ENCODE measurements at places on chromosomes 7 and 10.
A peak's percentile ranks its signal among the peaks of the same experiment; 100 is the strongest.

DNA sequence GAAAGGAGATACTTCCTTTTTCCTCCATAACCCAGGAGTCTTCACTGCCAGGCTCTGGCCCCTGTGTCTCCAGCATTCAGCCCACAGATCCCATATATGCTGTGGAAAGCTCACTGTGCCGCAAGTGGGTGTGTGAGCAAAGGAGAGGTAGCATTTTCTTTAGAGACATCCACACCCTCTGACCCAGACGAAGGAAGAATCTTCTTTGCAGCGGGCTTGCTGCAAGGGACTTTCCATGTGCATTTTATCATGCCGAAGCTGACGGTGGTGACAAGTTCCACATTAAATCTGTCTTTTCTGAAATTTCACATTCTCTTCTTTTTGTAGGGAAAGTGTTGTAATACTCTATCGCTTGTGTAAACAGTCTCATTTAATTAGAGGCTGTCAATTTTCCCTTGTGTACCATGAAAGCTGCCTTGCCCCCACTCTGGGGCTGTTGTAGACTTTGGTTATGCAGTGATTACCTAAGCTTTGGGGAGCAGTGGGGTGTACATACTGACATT, 409.5 kb downstream of the SUGCT start:
- no peak for DNase-seq

DNA sequence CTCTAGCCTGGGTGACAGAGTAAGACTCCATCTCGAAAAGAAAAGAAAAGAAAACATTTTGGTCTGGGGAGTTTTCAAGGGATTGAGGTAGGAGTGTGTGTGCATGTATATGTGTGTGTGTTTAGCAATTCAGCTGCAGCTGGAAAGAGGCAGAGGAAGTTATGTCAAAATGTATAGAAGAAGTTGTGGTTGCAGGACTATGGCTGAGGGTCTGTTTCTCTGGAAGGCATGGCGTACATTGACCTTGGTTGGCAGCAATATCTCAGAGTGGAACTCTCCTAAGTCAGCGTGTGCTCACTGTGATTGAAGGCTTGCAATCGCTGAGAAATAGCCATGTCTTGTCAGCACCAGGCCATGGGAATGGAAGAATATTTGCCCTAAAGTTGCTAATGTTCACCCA, 28.6 kb upstream of the RHBDD2 start:
- peak; percentile 74 for DNase-seq

- DNase-seq, result no peak
Measured at GRCh38 chr7:39415091-39415787, 151.0 kb upstream of the YAE1 start.

DNA sequence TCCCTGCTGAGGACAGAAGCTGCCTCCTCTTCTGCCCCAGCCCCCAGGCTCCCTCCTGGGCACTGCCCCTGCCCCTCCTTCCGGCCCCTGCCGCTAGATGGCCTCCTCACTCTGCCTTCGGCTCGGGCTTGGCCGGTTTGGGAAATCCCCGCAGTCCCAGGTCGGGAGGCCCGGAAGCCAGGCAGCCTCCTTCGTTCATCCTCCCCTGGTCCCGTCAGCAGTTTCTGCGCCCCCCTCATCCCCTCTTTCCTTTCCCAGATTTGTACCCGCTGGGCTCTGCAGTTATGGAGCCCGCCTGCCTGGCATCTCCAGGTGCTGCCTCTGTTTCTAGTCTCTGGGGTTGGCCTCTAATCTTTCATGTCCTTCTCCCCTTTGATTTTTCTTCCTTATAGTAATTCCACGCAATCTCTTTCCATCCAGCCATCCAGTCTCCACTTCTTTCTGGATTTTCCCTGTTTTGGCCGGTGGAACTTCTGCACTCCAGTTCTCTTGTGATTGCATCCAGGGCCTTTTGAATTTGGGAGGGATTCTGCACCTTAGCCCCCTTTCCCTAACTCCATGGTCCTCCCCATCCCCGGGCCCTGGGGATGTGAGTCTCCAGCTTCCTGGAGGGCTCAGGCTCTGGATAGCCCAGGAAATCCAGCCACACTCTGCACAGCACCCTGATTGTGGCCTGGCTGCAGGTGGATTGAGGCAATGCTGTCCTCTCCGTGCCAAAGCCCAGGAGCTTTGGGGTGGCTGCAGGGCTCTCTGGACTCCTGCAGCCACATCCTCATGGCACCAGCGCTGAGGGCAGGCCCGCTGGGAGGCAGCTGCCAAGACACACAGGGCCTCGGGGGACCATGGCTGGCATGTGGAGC, 3.3 kb upstream of the SHH start:
- DNase-seq, result peak; percentile 65

GRCh38 chr7:90832726-90833125, 236.6 kb downstream of the CDK14 start:
- DNase-seq, result no peak

- no peak for DNase-seq
Measured at GRCh38 chr7:106966121-106966520, 78.4 kb upstream of the PRKAR2B start.

DNA sequence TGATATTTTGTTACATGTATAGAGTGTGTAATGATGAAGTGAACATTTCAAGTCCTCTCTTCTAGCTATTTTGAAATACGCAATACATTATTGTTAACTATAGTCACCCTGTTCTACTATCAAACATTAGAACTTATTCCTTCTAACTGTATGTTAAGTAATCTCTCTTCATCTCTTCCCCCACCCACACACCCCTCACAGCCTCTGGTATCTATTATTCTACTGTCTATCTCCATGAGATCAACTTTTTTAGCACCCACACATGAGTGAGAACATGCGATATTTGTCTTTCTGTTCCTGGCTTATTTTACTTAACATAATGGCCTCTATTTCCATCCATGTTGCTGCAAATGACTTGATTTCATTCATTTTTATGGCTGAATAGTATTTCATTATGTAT, 57.7 kb upstream of the EGR2 start:
- no peak for DNase-seq

GRCh38 chr10:123522702-123523312, 143.3 kb upstream of the GPR26 start:
- DNase-seq, result no peak

- no peak for DNase-seq
Measured at GRCh38 chr10:103609231-103610082, 116.0 kb downstream of the NEURL1 start.

GRCh38 chr10:9811601-9812000, 1206.1 kb upstream of the CELF2 start:
- no peak for DNase-seq

- DNase-seq, result no peak
Measured at GRCh38 chr10:110648692-110649346, 4.7 kb downstream of the RBM20 start.

DNA sequence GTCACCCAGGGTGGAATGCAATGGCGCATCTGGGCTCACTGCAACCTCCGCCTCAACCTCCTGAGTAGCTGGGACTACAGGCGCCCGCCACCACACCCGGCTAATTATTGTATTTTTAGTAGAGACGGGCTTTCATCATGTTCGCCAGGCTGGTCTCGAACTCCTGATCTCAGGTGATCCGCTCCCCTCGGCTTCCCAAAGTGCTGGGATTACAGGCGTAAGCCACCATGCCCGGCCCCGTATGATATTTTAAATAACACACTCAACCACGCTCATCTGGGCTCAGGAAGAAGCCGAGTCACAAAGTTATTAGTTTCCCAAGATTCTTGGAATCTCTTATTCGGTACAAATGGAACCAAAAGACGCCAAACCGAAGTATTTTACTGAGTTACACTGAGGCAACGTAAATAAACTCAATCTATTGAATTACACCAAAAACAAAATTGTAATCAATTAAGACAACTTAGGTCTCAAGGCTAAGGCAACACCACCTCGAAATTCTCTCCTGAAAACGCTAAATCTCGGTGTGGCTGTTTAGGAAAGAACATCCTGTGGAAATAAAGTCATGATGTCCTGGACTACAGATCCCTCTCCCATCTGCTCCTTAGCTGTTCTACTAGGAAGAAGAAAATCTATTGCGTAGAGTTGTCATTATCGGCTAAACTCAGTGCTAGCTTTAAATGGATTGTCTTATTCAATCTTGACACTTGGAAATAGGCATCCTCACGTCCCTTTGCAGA, 910 bp downstream of the ARHGAP19 start:
- DNase-seq, result no peak

- DNase-seq, result no peak
Measured at GRCh38 chr10:112497347-112497950, 50.4 kb downstream of the VTI1A start.

- no peak for DNase-seq
Measured at GRCh38 chr7:22427104-22427503, 70.2 kb upstream of the RAPGEF5 start.

- peak; percentile 51 for DNase-seq
Measured at GRCh38 chr7:4103352-4104091, 578.6 kb upstream of the FOXK1 start.

DNA sequence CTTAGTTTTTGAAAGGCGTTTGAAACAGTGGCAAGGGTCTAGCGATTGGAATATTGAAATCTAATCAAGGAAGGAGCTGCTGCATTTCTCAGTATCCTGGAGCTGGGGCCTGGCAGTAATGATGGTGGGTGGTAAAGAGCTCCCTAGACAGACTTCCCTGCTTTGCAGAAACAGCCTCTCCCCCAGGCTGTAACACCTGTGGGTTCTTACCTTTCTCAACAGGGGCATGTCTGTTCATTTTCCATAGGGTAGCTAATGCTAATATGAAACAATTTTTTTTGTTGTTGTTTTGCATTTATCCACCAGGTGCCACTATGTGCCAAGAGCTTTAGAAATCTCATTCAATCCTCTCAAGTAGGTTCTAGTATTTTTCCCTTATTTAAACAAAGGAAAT, 345.5 kb downstream of the REEP3 start:
- DNase-seq, result peak; percentile 63

DNA sequence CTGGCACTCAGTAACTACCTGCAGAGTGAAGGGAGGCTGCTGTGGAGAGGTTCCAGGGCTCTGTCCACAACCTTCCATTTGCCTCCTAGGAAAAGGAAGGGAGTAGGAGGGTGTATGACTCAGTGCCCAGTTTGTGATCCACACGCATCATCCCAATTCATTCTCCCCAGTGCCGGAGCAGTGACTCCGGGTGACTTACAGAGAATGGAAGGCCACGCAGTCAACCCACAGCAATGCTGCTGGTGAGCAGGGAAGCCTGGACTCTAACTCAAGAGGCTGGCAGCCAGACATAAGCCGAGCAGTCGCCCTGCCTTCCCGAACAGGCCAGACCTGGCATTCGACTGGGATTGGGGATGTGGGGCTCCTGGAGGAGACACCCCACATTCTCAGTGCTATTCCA, 139.9 kb downstream of the SH3PXD2A start:
- no peak for DNase-seq

GRCh38 chr10:69855346-69856111, 53.8 kb downstream of the COL13A1 start:
- DNase-seq, result no peak

DNA sequence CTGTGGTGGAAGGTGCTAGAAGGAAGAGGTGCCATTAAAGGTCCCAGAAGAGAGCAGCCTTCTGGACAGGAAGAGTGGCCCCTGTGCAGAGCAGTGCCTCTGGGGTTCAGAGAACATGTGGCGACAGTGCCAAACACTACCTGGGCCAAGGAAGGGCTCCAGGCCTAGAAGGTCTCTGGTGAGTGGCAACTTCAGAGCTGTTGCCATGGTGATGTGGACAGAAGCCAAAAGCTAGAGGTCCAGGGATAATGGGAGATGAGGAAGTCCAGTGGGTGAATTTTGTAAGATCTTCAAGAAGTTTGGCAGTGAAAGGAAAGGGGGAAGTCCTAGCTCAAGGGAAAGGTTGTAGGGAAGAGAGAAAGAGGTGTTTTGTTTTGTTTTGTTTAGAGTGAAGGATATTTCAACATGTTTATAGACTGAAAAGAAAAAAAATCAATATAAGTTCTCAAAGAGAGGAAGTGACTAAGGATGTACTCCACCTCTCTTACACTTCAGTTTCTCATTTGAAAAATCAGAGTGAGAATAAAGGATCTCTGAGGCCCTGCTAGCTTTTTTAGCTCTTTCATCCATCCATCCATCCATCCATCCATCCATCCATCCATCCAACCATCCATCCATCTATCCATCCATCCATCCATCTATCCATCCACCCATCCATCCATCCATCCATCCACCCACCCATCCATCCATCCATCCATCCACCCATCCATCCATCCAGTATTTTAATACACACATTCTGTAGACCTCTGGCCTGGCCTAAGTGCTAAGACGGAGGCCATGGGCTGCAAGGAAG, 77.1 kb upstream of the DUSP5 start:
- DNase-seq, result peak; percentile 23

DNA sequence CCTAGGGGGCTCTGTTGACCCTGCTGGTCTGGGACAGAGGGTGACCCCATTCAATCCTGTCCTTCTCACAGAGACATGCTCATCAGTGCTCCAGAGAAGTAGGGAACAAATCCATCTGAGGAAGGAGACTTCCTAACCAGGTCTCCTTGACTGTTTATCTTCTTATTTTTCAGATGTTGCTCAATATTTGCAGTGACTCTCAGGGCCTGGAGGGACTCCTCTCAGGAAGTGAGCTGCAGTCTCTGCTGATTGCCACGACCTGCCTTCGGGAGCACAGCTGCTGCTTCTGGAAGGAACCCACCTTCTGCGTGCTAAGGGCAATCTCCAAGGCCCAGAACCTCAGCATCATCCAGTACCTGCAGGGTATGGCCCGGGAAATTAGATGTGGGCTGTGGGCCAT, 41.0 kb downstream of the WDFY4 start:
- DNase-seq, result no peak

DNA sequence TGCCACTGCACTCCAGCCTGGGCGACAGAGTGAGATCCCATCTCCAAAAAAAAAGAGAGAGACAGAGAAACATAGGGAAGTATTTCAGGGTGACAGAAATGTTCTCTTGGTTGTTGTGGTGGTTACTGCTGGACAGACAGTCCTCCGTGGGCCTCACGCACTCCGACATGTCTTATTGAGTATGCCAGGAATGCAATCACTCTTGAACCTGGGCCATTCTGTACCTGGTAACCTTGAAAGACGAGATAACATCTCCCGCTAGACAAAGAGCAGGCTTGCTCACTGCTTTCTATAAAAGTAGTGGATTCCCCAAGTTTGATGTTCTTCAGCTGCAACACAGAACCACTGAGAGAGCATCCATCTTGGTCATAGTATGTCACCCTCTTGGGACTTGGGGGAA, 6.7 kb downstream of the CACUL1 start:
- DNase-seq, result no peak

- no peak for DNase-seq
Measured at GRCh38 chr10:131797626-131798025, 103.2 kb upstream of the PPP2R2D start.

- no peak for DNase-seq
Measured at GRCh38 chr7:977326-978048, 2.1 kb upstream of the COX19 start.

GRCh38 chr7:19305698-19306097, 160.5 kb upstream of the FERD3L start:
- no peak for DNase-seq

GRCh38 chr7:42672339-42672999, 239.4 kb downstream of the C7orf25 start:
- no peak for DNase-seq

- peak; percentile 38 for DNase-seq
Measured at GRCh38 chr7:112080978-112081377, 125.2 kb downstream of the DOCK4 start.

DNA sequence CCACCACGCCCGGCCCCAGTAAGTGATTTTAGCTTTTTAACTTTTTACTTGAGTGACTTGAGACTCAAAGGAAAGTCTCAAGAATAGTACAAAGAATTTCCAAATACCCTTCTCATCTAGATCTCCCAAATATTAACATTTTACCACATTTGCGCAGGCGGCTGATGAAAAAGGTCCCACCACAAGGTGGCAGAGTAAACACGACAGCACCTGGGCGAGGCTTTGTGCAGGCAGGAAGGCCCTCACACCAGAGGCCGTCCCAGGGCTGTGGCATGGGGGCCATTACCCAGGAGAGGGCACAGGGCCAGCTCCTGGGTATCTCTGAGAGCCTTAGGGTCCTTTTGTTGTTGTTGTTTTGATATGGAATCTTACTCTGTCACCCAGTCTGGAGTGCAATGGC, 50.0 kb upstream of the WIPI2 start:
- DNase-seq, result peak; percentile 67

Data from hematopoietic multipotent progenitor cell treated with erythropoietin and hydrocortisone succinate and interleukin-3 and kit ligand, for 4 days (in vitro differentiated cells).